Sigmoid colon (tissue), 7 donors: ENCODE measurements at places on chromosomes 7 and 10. TPM values are rescaled to one million over a fixed set of nuclear protein-coding genes. Genes with fewer than 3 reads are reported as not detected.
A peak's percentile ranks its signal among the peaks of the same experiment; 100 is the strongest.

GRCh38 chr10:77553966-77554365, 83.6 kb downstream of the KCNMA1 start:
- no peak for DNase-seq

Gene PODXL
- total RNA-seq = 15.8 TPM

GRCh38 chr7:34208878-34209621, 303.7 kb downstream of the BMPER start:
- DNase-seq = no peak

GRCh38 chr10:30432622-30433305, 1.2 kb upstream of the MAP3K8 start:
- DNase-seq = peak; percentile 70

Gene NAT16
- not detected for total RNA-seq

- no peak for DNase-seq
These were observed 169.5 kb upstream of the LYZL1 start for GRCh38 chr10:29119374-29119773.

DNA sequence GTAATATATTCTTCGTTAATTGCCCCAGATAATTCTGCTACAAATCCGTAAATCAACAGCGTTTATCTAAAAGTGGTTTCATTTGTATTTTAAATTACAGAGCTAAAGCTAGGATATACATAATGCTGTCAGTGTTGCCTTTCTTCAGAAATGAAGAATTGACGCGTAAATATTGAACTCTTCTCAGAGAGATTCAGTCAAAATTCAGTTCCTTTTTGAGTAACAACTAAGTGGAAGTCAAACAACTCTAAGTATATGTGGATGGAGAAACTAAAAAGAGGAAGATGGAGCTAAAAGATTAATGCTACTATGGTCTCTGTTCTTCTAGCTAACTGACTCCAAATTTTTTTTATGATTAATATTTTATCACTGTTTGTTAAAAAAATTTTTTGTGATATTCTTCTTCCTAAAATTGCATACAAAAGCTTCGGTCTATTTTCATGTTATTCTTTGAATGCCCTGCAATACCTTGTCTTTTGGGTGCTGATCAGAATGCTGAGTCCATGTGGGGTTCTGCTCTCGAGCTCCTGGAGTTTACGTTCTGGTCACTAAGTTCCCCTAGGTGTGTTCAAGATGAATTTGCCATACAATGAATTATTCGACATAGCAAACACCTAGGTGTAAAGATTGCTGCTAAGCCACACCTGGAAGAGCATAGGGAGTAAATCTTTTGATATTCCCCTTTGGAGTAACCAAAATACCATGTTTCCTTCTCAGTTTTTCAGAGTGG, 20.7 kb downstream of the MDFIC start:
- DNase-seq = no peak

Gene SPDYE11
- not detected for total RNA-seq

DNA sequence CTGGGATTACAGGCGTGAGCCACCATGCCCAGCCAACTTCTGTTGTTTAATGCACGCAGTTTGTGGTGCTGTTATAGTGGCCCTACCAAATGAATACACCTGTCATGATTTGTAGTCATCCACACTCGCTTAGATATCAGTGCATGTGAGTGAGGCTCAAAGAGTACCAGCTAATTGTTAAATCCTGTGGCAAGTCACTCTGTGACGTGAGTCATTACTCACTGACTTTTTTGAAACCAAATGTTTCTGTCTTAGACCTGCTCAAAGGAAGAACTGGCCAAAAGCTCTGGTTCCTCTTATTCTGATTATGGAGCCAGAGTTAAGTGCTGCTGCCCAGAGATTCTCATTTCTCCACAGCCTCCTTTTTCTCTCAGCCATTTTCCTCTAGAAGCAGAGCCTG, 109.4 kb downstream of the PRKAG2 start:
- DNase-seq = peak; percentile 29

- DNase-seq = no peak
These were observed 139.0 kb downstream of the TACC2 start for GRCh38 chr10:122127943-122128342.

- peak; percentile 52 for DNase-seq
These were observed 64.9 kb downstream of the PAX2 start for GRCh38 chr10:100810091-100810834.

DNA sequence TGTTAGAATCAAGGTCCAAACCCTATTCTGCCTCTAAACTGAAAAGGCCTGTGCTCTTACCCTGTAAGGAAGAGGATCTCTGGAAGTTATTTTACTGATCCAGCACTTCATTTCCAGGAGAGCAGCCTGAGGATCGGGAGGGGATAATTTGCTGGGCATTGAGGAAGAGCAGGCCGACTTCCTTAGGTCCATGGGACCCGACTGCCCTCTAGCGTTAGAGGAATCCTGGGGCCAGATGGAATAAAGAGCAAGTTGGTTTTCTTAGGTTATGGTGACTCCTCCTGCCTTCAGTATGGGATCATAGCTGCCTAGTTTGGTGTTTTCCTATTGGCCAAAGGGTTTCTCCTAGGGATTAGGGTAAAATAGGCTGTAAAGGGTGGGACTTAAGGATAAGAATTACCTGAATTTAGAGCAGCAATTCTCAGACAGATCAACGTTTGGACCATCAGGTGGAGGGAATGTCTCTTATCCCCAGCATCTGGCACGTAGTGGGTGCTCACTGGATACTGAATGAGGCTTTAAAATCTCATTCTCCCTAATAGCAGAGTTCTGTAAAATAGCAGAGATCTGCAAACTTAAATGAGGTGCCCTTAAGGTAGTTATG, 40.0 kb upstream of the SORBS1 start:
- peak; percentile 92 for DNase-seq

Gene SPDYE2
- total RNA-seq = not detected

DNA sequence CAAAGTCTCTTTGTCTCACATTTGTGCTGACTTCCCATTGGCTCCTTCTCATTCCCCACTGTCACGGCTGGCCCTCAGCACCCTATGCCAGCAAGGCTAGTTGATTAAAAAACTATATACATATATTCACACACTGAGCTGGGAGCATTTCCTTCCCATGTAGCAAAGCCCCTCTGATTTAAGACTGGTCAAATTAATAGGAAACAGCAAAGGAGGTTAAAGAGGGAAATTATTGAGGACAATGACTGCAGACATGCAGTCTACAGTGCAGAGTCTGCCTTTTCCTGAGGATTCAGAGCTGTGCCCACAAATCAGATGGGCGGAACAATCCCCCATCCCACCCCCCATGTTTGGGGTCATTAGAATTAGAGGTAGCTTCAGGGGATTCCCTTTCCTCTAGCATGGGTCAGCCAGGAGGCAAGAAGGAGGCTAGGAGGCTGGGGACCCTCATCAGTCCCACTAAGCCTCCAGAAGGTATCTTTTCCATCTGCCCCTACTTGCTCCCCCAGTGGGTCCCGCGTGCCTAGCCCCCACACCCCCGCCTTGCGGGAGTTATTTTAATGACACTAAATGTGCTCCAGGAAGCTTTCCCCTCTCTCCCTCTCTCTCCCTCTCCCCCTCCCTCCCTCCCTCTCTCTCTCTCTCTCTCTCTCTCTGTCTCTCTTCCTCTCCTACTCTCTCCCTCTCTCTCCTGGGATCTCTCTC, 9.8 kb upstream of the DLX6 start:
- DNase-seq = no peak

DNA sequence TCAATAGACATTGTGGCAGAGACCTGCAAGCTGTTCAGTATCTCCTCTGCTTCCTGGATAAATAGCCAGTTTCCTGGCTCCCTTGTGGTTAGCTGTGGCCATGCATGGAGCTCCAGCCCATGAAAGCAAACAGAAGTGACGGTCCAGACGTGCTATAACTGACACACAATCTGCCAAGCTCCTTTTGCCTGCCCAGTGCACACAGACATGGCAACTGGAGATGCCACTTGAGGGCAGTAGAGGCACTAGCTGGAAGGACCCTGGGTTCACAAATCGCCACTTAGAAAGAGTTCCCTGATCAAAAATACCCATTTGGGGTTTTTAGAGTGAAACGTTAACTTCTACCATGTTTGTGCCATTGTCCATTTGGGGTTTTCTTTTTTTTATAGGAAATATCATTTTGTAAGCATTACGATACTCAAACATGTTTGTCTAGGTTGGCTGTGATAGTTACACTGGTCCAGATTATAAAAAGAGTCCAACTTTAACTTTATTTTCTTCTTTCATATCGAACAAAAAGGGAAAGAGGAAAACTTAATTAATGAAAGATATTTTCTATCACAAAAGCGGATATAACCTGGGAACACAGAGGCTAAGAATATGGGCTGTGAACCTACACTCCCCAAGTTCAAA, 31.3 kb downstream of the KIN start:
- no peak for DNase-seq

DNA sequence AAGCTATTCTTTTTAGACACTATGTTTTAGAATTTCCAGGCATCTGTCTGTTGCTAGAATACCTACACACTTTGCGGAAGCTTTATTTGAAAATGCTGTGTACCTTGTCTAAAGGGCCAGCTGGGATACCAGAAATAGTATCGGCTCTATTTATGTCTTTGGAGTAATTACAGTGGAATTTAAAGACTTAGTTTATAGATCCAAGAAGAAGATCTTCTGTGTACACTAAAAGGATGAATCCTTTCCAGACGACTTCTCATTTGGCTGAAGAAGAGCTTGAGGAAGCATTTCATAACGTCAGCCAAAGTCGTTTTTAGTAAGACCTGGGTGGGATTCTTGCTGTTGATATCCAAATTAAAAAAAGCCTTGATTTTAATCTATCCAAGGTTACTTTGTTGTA, 365.9 kb downstream of the INHBA start:
- no peak for DNase-seq

Gene BEND7
- total RNA-seq = 27.1 TPM

- no peak for DNase-seq
These were observed 137.8 kb upstream of the TNS3 start for GRCh38 chr7:47719675-47720074.

Gene CRYGN
- total RNA-seq = not detected

Gene MGAM2
- 0.28 TPM for total RNA-seq

Gene ACTR3C
- 2.9 TPM for total RNA-seq

GRCh38 chr10:36224431-36224985, 582.4 kb upstream of the FZD8 start:
- no peak for DNase-seq

DNA sequence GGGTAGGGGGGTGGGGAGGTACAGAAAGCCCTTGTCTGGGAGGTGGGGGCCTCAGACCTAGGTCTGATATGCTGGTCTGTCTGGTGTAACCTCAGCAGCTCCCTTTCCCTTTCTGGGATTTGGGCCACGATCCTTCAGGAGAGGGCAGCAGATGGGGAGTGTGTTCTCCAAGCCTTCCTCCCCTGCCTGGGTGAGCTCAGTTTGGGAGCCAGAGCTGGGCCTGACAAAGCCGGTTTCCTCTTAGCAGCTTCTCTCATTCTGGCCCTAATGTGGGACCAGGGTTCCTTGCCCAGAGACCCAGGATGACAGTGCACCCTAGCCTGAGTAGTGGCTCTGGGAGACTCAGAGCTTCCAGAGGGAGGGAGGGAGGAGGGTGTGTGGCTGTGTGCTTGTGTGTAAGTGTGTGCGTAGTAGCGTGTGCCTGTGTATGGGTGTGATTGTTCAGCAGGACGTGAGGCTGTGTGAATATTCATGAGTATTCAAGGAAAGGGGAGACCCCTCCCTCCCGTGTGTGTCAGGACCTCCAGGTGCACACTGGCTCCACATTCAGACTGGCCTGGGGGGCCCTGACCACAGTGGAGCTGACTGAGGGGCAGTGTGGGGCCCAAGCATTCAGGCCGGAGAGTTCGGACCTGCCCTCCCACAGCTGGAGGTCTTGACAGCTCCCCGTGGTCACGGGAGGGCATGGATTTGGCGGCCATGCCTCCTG, 96.5 kb downstream of the ZMIZ1 start:
- no peak for DNase-seq

- no peak for DNase-seq
These were observed 17.4 kb downstream of the DDIT4 start for GRCh38 chr10:72291019-72291532.

DNA sequence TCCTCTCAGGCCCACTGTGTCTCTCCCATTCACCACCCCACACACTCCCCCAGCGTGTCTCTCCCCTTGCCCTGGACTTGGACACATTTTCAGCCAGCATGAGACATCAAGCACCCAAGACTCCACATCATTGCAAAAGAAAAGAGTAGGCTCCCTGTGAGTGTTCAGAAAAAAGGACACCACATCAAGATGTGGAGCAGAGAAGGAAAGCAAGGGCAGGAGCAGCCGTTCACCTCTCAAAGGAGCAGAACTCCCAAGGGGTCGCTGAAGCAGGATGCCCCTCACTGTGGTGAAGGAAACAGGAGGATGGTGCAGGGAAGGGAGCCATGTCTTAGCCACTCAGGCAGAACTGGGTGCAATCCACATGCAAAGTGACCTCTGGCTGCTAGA, 89.9 kb upstream of the MACROH2A2 start:
- DNase-seq = no peak

GRCh38 chr7:51789489-51789888, 472.9 kb upstream of the COBL start:
- DNase-seq = no peak

GRCh38 chr10:49598986-49599385, 11.1 kb upstream of the SLC18A3 start:
- DNase-seq = no peak

- no peak for DNase-seq
These were observed 151.3 kb upstream of the FZD1 start for GRCh38 chr7:91112902-91113341.

DNA sequence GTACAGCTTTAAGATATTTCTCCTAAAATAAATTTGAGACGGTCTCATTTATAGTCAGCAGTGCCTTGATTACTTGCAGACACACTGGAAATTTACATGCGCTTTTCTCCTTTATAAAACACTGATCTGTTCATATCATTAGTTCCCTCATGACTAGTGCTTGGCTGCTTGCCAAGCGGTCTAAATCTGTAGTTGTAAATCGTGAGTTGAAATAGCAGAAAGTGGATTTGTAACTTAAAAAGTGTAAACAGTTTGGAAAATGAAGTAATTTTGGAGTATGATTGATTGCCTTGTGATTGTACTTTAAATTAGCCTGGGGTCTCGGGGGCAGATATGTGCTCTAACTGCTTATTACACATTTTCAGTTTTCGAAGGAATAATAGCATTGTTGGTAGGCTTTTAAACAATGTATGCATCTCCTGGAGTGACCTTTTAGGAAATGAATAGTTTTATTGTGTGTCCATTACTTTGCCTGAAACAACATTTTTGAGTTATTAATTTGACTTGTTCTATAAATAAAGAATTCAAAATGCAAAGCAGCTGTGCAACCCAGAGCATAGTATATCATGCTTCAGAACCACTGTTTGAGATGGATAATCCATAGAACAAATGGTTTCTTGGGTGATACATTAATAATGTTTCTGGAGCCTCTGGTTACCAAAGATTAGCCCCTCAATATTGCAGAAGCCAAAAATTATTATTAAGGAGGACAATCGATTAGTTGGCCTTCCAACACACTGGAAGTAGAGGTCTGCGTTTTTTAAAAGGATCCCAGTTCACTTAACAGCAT, 73.3 kb downstream of the ARID5B start:
- DNase-seq = peak; percentile 86

GRCh38 chr7:122984021-122984420, 11.5 kb downstream of the TAS2R16 start:
- DNase-seq = no peak

Gene MAGI2
- 26.9 TPM for total RNA-seq

DNA sequence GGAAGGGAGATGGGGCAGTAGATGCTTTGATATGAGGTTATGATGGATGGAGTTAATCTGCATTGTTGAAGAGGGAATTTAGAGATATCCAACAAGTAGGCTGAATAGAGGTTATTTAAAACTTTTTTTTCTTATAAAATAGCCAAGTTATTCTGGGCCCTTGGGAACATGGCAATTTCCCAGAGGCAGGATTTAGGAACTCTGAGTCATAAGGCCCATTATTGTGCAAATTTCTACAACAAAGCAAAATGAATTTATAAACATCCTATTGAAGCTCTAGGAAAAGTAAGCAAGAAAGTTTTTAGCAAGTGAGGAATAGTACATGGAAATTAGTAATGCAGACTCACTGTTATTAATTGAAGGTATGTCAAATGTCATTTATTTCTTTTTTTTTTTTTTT, 160.9 kb upstream of the NPY start:
- DNase-seq = no peak
